ENCODE measurements at places on chromosomes 12 and 14. TPM values are rescaled to one million over a fixed set of nuclear protein-coding genes. Genes with fewer than 3 reads are reported as not detected.

DNA sequence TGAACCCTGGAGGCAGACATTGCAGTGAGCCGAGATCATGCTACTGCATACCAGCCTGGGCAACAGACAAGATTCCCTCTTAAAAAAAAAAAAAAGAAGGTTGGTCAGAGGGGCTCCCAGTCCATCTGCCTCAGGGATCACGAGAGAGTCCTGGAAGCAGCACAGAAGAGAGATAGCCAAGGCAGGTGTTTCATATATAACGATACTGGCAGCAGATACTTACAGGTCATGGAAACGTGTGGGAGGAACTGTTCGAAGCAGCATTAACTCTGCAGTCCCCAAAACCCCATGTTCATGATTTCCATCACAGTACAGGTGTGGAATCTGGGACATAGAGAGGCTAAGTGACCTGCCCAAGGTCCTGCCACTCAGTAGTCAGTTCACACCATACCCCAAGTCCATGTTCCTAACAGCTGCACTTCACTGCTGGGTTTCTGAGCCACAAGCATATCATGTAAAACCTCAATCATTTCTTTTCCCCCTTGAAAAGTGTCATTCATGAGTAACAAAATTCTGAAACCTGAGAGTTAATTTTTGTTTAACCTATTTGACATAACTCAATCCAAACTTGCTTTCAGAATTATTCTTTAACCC lies 16.7 kb downstream of the CDK2AP1 start:
- no peak overlapping the region for H3K27ac ChIP-seq
- peaks cover 3% of the 10 kb centered on the region for H3K4me1 ChIP-seq
- DNase-seq, result no peak
- H3K27me3 ChIP-seq, result no peaks in the 10 kb centered on the region

- H3K27me3 ChIP-seq, result no peaks in the 10 kb centered on the region
- H3K27ac ChIP-seq, result no peak overlapping the region
- peaks cover 4% of the 10 kb centered on the region for H3K4me1 ChIP-seq
- H3K36me3 ChIP-seq, result no peaks in the 10 kb centered on the region
- no peak for DNase-seq
- H3K4me3 ChIP-seq, result no peak overlapping the region
Measured at GRCh38 chr14:69320581-69321365, 60.8 kb downstream of the GALNT16 start.

The PRR4 gene
- 4.3 TPM for polyA plus RNA-seq

GRCh38 chr12:87772401-87772800 lies 256.8 kb downstream of the C12orf50 start:
- H3K36me3 ChIP-seq, result no peaks in the 10 kb centered on the region
- no peak overlapping the region for H3K4me3 ChIP-seq
- no peak for DNase-seq
- H3K27ac ChIP-seq, result no peak overlapping the region
- no peaks in the 10 kb centered on the region for H3K4me1 ChIP-seq
- no peaks in the 10 kb centered on the region for H3K27me3 ChIP-seq

- H3K4me1 ChIP-seq, result peaks cover 25% of the 10 kb centered on the region
- no peaks in the 10 kb centered on the region for H3K27me3 ChIP-seq
- H3K36me3 ChIP-seq, result no peaks in the 10 kb centered on the region
- H3K4me3 ChIP-seq, result no peak overlapping the region
- peak overlapping the region; percentile 69 for H3K27ac ChIP-seq
Measured at GRCh38 chr12:93197067-93197593, 180.6 kb upstream of the NUDT4 start.

GRCh38 chr12:121011820-121012219 lies 4.5 kb downstream of the C12orf43 start:
- H3K36me3 ChIP-seq, result peaks cover 21% of the 10 kb centered on the region
- H3K4me1 ChIP-seq, result 0 out of 2 replicates have a peak, but pooled peaks cover 5% of the 10 kb centered on the region
- no peaks in the 10 kb centered on the region for H3K27me3 ChIP-seq
- H3K4me3 ChIP-seq, result no peak overlapping the region
- H3K27ac ChIP-seq, result no peak overlapping the region
- no peak for DNase-seq

DNA sequence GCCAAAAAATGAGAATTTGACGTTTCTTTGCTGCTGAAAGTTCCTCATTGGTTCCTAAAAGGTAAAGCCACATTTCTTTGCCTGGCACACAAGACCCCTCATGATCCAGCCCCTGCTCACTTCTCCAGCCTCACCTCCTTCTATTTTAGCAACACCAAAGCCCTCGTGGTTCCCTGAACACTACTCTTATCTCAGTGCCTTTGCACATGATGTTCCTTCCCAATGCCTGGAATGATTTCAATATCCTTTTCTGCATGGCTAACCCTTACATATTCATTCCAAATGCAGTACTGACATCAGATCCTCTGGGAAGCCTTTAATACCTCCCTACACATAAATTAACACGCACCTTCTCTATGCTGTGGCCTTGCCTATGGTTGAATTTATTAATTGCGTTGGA lies 39.9 kb downstream of the GLT8D2 start:
- DNase-seq, result no peak
- H3K27ac ChIP-seq, result no peak overlapping the region
- H3K4me3 ChIP-seq, result no peak overlapping the region

The NYNRIN gene
- polyA plus RNA-seq, result 4.7 TPM

GRCh38 chr12:26750531-26751175 lies 82.3 kb downstream of the ITPR2 start:
- H3K36me3 ChIP-seq, result no peaks in the 10 kb centered on the region
- H3K4me3 ChIP-seq, result no peak overlapping the region
- no peak for DNase-seq
- H3K4me1 ChIP-seq, result peaks cover 9% of the 10 kb centered on the region
- no peak overlapping the region for H3K27ac ChIP-seq

The SELPLG gene
- 2.8 TPM for polyA plus RNA-seq

DNA sequence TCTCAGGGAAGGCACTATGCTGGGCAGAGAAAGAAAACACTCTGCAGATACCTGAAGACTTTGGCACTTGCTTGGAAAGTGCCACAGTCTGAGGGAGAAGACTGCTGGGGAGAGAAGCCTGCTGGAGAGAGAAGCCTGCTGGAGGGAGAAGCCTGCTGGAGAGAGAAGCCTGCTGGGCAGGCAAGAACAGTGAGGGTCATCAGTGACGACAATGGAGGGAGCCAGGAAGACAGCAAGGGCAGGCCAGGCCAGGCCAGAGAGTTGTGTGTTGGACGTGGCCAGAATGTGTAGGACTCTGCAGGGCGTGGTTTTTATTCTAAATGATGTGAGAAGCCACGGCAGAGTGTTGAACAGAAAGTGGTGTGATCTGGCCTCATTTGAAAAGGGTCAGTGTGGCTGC lies 185.3 kb upstream of the ABCD2 start:
- H3K4me3 ChIP-seq, result no peak overlapping the region
- no peaks in the 10 kb centered on the region for H3K36me3 ChIP-seq
- DNase-seq, result no peak
- H3K27me3 ChIP-seq, result no peaks in the 10 kb centered on the region

GRCh38 chr12:99985631-99986030 lies 895 bp upstream of the ANKS1B start:
- H3K27me3 ChIP-seq, result no peaks in the 10 kb centered on the region
- no peak for DNase-seq
- H3K4me1 ChIP-seq, result 0 out of 2 replicates have a peak, but pooled peaks cover 7% of the 10 kb centered on the region
- H3K36me3 ChIP-seq, result no peaks in the 10 kb centered on the region

- no peak overlapping the region for H3K4me3 ChIP-seq
- no peaks in the 10 kb centered on the region for H3K36me3 ChIP-seq
- peaks cover 5% of the 10 kb centered on the region for H3K4me1 ChIP-seq
- no peak overlapping the region for H3K27ac ChIP-seq
Measured at GRCh38 chr12:50949801-50950302, 2.5 kb upstream of the HIGD1C start.

DNA sequence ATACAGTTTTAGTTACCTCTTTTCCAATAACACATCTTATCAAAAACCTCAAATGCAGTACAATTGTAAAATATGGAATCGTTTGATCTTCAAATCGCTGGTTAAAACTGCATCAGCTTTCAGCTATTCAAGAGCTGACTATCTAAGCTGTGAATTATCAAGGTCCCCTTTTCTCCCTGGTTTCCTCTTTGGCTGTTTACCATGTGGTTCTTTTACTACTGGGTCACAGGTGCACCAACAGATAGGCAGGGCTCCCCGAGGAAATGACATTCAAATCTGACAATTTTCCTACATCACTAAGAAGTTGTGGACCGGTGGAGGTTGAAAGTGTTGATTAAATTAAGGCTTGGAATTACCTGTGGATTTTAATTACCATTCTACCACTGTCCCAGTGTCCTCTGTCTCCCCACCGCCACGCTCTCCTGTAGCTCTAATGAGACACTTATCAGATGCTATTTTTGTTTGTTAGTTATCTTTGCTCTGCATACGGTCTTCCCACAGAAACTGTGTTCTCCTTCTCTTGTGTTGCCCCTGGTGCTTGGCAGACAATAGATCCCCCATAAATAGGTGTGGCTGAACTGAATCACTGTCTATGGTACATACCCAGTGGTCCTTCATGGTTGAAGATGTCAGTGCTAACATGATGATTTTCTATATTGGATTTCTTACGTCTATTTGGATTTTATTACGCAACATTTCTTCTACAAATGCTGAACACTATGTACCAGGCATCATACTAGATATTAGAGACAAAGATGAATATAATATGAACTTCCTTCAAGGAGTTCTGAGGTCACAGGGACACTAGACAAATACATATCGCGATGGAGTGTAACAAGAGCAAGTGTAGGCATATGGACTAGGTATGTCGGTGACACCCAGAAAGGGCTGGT lies 20.9 kb upstream of the PLXNC1 start:
- H3K27me3 ChIP-seq, result peaks cover 22% of the 10 kb centered on the region
- no peak overlapping the region for H3K27ac ChIP-seq
- no peaks in the 10 kb centered on the region for H3K36me3 ChIP-seq
- no peak for DNase-seq
- H3K4me1 ChIP-seq, result no peaks in the 10 kb centered on the region
- no peak overlapping the region for H3K4me3 ChIP-seq

GRCh38 chr12:121789800-121790728 lies 3.4 kb downstream of the RHOF start:
- no peaks in the 10 kb centered on the region for H3K36me3 ChIP-seq
- no peak overlapping the region for H3K27ac ChIP-seq
- H3K4me1 ChIP-seq, result peaks cover 24% of the 10 kb centered on the region
- H3K4me3 ChIP-seq, result no peak overlapping the region

GRCh38 chr14:75426332-75427125 lies 1.3 kb upstream of the JDP2 start:
- H3K27me3 ChIP-seq, result no peaks in the 10 kb centered on the region
- H3K4me3 ChIP-seq, result no peak overlapping the region
- no peak overlapping the region for H3K27ac ChIP-seq
- H3K4me1 ChIP-seq, result peaks cover 33% of the 10 kb centered on the region
- no peaks in the 10 kb centered on the region for H3K36me3 ChIP-seq

GRCh38 chr14:58667900-58668299 lies 30.1 kb downstream of the DACT1 start:
- no peak overlapping the region for H3K27ac ChIP-seq
- DNase-seq, result no peak
- no peaks in the 10 kb centered on the region for H3K36me3 ChIP-seq
- no peaks in the 10 kb centered on the region for H3K4me1 ChIP-seq

The PLXNC1 gene
- 0.28 TPM for polyA plus RNA-seq

DNA sequence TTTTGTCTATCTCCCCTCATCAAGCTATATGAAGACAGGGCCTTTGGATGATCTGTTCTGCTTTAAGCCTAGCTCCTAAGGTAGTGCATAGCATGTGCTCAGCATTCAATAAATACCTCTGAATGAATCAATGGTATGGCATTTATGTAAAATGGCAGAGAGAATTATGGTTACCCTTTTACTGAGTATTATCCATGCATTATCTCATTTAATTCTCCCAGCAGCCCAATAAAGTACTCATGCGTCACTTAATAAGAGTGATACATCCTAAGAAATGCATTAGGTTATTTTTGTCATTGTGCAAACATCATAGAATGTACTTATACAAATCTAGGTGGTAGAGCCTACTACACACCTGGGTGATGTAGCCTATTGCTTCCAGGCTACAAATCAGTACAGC lies 269.7 kb downstream of the KSR2 start:
- no peak overlapping the region for H3K27ac ChIP-seq
- H3K4me3 ChIP-seq, result no peak overlapping the region
- H3K4me1 ChIP-seq, result no peaks in the 10 kb centered on the region
- DNase-seq, result no peak

The TCL1B gene
- polyA plus RNA-seq, result not detected

DNA sequence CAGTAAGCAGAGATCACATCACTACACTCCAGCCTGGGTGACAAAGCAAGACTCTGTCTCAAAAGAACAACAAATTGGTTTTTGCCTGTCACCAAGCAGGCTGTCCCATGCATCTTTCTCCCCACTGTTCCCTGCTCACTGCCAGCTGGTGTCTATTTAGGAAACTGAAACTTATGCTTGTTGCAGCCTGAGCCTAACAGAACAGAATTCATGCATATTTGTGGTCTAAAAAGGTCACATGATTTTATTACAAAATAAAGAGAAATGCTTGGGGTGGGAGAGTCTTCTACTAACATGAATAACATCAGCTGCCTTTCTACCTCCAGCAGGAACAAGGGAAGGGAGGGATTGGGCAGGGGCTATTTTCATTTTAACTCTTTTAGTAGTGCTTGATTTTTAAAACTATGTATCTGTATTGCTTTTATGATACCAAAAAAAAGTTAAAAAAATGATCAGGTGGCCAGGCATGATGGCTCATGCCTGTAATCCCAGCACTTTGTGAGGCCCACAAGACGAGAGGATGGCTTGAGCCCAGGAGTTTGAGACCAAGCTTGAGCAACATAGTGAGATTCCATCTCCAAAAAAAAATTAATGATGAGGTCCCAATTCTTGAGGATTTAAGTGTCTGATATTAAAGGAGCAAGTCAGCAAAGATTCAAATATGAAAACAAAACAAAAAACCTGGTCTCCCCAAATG lies 923 bp downstream of the STAT2 start:
- no peaks in the 10 kb centered on the region for H3K27me3 ChIP-seq
- peaks cover 9% of the 10 kb centered on the region for H3K4me1 ChIP-seq

DNA sequence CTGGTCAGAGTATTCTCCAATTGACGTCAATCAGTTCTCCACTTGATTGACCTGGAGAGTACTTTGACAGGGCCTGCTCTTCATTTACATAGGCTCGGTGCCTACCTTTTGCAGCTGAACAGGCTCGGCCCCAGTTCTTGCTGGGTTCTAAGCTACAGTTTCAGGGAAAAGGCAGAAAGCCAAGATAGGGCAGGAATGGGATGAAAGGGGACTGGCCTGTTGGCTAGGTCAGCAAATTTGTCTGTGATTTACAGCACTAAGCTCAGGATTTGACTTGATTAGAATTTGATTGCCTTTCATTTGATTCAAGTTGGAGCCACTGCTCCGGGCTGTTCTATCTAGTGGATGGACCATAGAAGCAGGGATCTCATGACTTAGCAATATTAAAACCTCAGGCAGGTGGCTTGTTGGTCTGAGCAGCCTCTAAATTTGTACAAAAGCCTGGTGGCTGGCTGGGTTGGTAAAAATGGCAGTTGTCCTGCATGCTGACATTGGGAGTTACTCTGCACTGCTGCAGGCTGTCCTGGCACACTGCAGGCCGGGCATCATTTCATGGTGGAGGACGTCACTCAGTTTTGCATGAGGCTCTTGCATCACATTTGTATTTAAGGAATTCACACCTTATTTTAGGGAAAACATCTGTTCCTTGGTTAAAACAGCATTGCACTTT lies 71.8 kb downstream of the BICD1 start:
- H3K4me3 ChIP-seq, result no peak overlapping the region
- no peaks in the 10 kb centered on the region for H3K36me3 ChIP-seq
- peaks cover 6% of the 10 kb centered on the region for H3K4me1 ChIP-seq
- peak; percentile 32 for DNase-seq
- no peak overlapping the region for H3K27ac ChIP-seq
